ENCODE measurements at places on chromosomes 1 and 21. TPM values are rescaled to one million over a fixed set of nuclear protein-coding genes. Genes with fewer than 3 reads are reported as not detected.
A peak's percentile ranks its signal among the peaks of the same experiment; 100 is the strongest.

- peak overlapping the region; percentile 7 for H3K27ac ChIP-seq
- no peaks in the 10 kb centered on the region for H3K36me3 ChIP-seq
- no peak overlapping the region for H3K4me3 ChIP-seq
Observed at GRCh38 chr1:53949023-53949990, 3.2 kb downstream of the LRRC42 start.

The NUDT17 gene
- total RNA-seq = 13.1 TPM

GRCh38 chr1:109906160-109906838, 4.3 kb upstream of the CSF1 start:
- H3K4me3 ChIP-seq = no peak overlapping the region
- no peaks in the 10 kb centered on the region for H3K36me3 ChIP-seq
- no peaks in the 10 kb centered on the region for H3K27me3 ChIP-seq

GRCh38 chr21:16509476-16509875, 779.7 kb downstream of the USP25 start:
- no peak for DNase-seq
- H3K27me3 ChIP-seq = no peaks in the 10 kb centered on the region
- H3K4me1 ChIP-seq = no peaks in the 10 kb centered on the region
- H3K27ac ChIP-seq = no peak overlapping the region

DNA sequence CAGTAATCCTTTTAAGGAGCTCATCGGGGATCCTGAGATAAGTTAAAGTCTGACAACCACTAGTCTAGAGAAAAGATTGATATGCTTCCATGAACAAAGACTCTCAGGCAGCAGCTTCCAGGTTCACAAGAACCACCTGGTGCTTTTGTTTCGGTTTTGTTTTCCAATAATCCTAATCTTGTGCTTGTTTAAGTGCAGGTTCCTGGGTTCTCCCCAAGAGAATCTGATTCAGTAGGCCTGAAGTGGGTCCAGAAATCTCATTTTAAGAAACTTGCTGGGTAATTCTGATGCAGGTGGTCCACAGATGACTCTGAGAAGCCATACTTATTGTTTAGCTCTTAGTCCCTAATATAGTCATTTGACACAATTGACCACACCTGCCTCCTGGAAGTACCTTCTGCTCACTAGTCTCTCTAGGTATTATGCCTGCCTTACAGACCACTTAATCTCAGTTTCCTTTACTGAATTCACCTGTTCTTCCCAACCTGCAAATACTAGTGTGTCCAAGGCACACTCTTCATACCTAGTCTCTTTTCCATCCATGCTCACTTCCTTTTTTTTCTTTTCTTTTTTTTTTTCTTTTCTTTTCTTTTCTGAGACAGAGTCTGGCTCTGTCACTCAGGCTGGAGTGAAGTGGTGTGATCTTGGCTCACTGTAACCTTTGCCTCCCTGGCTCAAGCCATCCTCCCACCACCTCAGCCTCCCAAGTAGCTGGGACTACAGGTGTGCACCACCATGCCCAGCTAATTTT, 20.5 kb upstream of the FRRS1 start:
- H3K27ac ChIP-seq = no peak overlapping the region
- H3K27me3 ChIP-seq = no peaks in the 10 kb centered on the region
- no peaks in the 10 kb centered on the region for H3K36me3 ChIP-seq
- H3K4me1 ChIP-seq = no peaks in the 10 kb centered on the region

DNA sequence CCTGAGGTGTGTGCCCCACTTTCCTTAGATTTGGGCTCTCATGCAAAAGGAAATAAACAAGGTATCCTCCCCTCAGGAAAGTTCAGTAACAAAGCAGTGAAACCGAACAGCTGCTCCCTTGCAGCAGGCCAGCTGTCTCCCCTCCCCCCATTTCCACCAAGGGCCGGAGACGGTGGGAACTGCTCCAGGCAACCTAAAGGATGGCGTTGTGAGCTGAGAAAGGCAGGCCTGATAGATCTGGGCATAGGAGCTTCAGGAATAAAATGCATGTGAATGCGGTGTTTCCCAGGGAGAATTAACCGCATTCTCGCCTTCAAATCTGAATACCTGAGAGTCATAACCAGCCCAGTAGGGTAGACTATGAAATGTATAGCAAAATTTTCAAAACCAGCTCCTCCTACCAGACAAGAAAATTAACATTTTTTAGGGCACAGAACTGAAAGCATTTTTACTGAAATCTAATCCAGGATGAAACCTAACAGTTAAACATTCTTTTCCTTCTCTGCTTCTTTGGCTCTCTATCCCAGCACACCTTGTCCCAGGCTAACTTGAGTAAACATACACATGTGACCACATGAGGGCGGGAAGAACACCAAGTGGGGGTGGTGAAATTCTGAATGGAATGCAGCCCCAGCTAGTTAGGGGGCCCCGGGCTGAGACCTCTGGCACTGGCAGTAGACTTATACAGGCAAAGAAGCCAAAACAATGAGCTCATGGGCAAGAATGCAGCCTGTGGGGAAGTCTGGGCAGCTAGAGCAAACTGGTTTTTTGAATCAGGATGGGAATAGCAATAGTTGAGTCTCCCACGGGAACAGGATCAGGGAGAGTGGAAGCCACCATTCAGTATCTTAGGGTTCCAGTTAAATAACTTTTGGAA, 11.5 kb downstream of the MCL1 start:
- H3K4me3 ChIP-seq = peak overlapping the region; percentile 26
- DNase-seq = peak; percentile 90

GRCh38 chr1:174764191-174764590, 235.6 kb upstream of the CACYBP start:
- H3K36me3 ChIP-seq = no peaks in the 10 kb centered on the region
- H3K27me3 ChIP-seq = no peaks in the 10 kb centered on the region
- no peaks in the 10 kb centered on the region for H3K4me1 ChIP-seq
- no peak overlapping the region for H3K27ac ChIP-seq
- no peak overlapping the region for H3K4me3 ChIP-seq
- no peak for DNase-seq

DNA sequence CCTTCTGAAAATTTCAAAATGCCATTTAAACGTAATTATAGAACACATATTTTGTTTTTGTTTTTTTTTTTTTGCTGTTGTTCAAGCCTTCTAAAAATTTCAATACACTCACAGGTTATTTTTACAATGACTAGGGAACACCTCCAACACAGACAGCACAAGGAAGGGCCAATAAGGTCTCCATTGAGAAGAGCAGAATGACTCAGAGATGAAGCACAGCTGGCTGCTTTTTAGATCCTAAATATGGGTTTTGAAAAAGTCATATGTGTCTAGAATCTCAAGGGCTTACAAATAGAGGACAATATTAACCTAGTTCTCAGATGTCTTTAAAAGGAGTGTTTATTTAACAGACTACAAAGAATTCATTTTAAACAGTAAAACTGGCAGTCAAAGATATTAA, 104.6 kb downstream of the NEGR1 start:
- H3K4me3 ChIP-seq = no peak overlapping the region
- H3K27me3 ChIP-seq = no peaks in the 10 kb centered on the region
- H3K27ac ChIP-seq = no peak overlapping the region
- H3K36me3 ChIP-seq = no peaks in the 10 kb centered on the region
- no peaks in the 10 kb centered on the region for H3K4me1 ChIP-seq
- DNase-seq = no peak

DNA sequence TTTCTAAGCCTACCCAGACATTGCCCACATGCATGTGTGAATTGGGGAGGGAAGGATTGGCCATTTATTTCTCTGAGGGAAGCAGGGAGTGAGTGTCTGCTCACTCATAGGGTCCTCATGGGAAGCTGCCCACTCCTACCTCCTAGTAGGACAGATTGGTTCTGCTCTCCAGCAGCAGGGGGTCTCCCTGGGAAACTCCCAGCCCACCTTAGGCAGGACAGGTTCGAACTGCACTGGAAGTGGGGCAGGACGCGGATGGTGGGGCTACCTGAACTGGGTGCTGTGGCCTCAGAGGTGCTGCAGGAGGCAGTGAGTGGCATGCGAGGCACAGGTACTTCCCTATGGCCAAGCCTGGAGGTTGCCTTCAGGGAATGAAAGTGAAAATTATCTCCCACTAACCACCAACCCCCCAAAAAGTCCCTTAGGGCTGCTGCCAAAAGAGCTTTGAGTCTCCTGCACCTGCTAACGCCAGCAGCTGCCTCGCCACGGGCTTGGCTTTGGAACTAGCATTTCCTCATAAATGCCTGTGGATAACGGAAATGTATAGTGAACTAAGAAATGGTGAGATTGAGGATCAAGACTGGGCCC, 157.0 kb upstream of the COA6 start:
- H3K27ac ChIP-seq = no peak overlapping the region
- no peaks in the 10 kb centered on the region for H3K36me3 ChIP-seq
- no peaks in the 10 kb centered on the region for H3K4me1 ChIP-seq
- no peak for DNase-seq
- no peaks in the 10 kb centered on the region for H3K27me3 ChIP-seq
- no peak overlapping the region for H3K4me3 ChIP-seq

DNA sequence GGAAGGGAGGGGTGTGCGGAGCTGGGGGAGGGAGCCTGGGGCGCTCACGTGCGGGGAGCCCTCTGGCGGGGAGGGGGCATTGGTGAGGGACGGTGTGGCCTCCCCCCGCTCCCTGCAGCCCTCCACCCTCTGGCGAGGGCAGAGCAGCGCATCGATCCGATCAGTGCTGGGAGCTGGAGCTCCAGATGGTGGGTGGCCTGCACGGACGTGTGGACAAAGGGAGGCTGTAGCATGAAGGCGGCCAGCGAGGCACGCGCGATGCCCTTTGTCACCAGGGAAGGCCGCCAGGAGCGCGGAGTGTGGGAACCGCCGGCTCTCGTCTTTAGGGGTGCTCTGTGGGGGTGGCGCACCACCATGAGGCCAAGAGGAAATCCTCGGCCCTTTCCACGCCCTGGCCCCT, 5.4 kb upstream of the HES5 start:
- no peak overlapping the region for H3K4me3 ChIP-seq
- no peaks in the 10 kb centered on the region for H3K36me3 ChIP-seq
- no peak for DNase-seq
- H3K27ac ChIP-seq = no peak overlapping the region
- peaks cover 8% of the 10 kb centered on the region for H3K4me1 ChIP-seq

The TMEM269 gene
- 0.68 TPM for total RNA-seq

GRCh38 chr1:199046618-199047017, 407.8 kb downstream of the PTPRC start:
- DNase-seq = no peak
- no peak overlapping the region for H3K27ac ChIP-seq
- no peak overlapping the region for H3K4me3 ChIP-seq
- no peaks in the 10 kb centered on the region for H3K27me3 ChIP-seq
- H3K4me1 ChIP-seq = no peaks in the 10 kb centered on the region
- no peaks in the 10 kb centered on the region for H3K36me3 ChIP-seq

- no peak overlapping the region for H3K27ac ChIP-seq
- no peaks in the 10 kb centered on the region for H3K36me3 ChIP-seq
- H3K27me3 ChIP-seq = no peaks in the 10 kb centered on the region
- DNase-seq = no peak
- H3K4me3 ChIP-seq = no peak overlapping the region
Observed at GRCh38 chr1:9115351-9116205, 13.3 kb downstream of the GPR157 start.

DNA sequence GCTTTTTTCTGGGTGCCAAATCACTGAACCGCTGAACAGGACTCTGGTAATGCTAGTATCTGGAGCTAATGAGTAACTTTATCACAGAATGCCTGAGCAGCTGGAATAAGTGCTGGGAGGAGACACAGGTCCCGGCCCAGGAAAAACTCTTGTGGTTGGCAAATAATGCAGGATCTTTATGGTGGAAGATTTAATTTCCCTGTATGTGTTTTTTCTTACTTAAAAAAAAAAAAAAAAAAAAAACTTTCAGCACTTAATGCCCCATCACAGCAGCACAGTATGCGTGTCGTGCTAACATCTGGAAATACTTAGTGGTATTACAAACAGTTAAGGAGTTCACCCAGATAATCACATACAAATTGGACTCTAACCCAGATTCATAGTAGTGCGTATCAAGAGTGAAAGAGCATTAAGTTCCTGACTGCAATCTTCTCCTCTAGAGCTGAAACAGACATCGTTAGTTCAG, 220.7 kb downstream of the TOMM20 start:
- no peak overlapping the region for H3K4me3 ChIP-seq
- H3K27ac ChIP-seq = no peak overlapping the region
- no peak for DNase-seq

The LCE2B gene
- not detected for total RNA-seq

DNA sequence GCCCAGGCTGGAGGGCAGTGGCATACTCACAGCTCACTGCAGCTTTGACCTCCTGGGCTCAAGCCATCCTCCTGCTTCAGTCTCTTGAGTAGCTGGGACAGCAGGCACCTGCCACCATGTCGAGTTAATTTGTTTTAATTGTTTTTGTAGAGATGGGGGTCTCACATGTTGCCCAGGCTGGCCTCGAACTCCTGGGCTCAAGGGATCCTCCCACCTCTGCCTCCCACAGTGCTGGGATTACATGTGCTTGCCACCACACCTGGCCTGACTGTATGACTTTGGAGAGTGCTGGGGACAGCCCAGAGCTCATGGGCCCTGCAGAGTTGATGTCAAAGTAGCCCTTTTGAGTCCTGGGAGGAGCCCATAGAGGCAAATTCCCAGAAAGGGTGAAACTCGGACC, 1.8 kb downstream of the OBSCN start:
- no peak for DNase-seq
- no peak overlapping the region for H3K4me3 ChIP-seq
- no peak overlapping the region for H3K27ac ChIP-seq
- H3K4me1 ChIP-seq = no peaks in the 10 kb centered on the region

- no peaks in the 10 kb centered on the region for H3K27me3 ChIP-seq
- H3K27ac ChIP-seq = no peak overlapping the region
- no peak for DNase-seq
- H3K4me3 ChIP-seq = no peak overlapping the region
Observed at GRCh38 chr1:74502858-74503257, 9.6 kb downstream of the LRRC53 start.

DNA sequence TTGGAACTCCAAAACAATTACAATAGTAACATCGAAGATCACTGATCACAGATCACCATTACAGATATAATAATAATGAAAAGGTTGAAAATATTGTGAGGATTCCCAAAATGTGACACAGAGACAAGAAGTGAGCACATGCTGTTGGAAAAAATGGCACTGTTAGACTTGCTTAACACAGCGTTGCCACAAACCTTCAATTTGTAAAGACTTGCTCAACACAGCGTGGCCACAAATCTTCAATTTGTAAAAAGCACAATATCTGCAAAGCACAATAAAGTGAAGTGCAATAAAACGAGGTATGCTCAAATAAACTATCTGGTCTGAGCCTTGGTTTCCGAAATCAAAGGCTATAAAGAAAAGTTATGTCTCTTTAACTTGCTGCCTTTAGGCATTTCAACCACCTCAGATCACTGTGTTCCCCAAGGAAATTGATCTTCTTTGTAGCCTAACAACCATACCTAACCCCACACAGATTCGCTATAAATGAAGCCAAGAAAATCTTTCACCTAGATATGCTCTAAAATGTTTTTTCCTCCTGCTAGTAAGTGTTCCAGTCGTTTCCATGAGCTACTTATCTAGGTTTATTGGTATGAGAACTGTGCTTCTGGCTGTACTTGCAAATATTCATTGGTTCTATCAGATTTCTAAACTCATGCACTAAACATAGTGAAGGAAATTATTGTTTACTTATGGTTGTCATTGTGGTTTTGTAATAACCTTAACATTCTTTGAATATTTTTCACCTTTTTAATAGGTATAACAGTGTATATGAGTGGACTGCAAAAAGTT, 13.1 kb upstream of the LPGAT1 start:
- no peak overlapping the region for H3K27ac ChIP-seq
- no peak for DNase-seq
- H3K36me3 ChIP-seq = no peaks in the 10 kb centered on the region
- no peaks in the 10 kb centered on the region for H3K4me1 ChIP-seq
- H3K27me3 ChIP-seq = no peaks in the 10 kb centered on the region
